ENCODE measurements at places on chromosomes 2 and 18. TPM values are rescaled to one million over a fixed set of nuclear protein-coding genes. Genes with fewer than 3 reads are reported as not detected.

Gene TRABD2A
- 3.2 TPM for polyA plus RNA-seq

Gene UGT1A6
- polyA plus RNA-seq = not detected

Gene INO80C
- 15.0 TPM for polyA plus RNA-seq

Gene PLEK
- 0.19 TPM for polyA plus RNA-seq
